ENCODE measurements at places on chromosomes 4 and X.

GRCh38 chrX:148466292-148466691 is 34.1 kb upstream of the AFF2 start:
- peak; percentile 2 for DNase-seq

DNA sequence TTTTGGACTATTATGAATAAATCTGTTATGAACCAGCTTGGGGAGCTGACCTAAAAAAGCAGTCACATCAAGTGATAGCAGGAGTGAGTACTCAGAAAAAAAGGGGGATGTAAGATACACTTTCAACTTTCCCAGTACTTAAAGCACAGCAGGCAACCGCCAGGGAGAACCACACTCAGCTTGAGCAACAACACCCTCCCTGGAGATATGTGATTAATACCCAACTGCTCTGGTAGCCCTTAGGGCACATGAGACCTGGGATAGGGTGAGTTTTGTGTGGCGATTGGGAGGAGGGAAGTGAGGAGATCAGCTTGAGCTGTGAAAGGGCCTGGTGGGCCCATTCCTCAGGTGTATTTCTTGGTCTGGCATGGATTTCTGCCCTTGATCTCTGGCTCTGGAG is 220.3 kb upstream of the SFRP2 start:
- DNase-seq = no peak

DNA sequence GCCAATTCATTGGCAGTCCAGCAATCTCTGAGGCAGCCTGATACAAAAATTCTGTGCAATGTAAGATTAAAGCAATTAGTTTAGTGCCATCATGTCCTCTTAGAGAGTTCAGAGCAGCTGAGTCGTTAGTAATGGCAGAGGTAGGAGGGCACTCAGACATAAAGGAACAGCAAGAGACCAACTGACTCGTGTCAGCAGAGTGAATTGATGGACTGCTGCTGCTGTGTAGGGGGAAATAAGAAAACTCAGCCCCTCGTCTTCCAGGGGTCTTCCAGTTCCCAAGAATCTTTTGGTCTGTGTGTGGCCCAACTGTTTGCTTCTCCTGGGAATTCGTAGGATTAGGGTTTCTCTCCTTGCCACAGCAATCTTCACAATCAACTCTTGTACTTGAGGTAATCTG is 100.9 kb downstream of the TTC29 start:
- DNase-seq = no peak

GRCh38 chrX:126265116-126265515 is 99.0 kb upstream of the DCAF12L2 start:
- DNase-seq = no peak

DNA sequence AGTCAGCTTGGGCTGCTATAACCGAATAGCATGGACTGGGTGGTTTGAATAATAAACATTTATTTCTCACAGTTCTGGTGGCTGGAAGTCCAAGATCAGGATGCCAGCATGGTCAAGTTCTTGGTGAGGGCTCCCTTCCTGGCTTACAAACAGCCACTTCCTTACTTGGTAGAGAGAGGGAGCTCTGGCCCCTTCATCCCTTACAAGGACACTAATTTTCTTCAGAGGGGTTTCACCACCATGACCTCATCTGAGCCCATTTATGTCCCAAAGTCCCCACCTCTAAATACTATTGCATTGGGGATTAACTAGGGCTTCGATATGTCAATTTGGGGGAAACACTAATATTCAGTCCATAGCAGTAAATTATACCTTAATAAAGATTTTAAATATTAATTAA is 61.8 kb downstream of the CLNK start:
- DNase-seq = no peak

DNA sequence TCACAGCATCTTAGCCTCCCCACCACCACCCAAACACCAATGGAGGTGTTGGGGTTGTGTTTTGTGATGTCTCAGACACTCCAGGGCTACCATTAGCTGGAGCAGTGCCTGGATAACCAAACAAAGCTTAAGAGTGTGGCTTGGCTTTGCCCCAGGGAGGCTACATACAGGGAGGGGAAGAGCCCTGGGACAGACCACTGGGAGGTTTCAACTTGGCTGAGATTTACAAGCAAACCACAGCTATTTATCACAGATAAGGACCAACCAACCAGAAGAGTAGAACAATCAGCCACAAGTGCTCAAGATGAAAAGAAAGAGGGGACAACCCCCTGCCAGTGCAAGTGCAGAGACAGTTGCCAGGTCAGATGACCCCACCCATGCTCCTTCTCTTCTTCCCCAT is 24.1 kb downstream of the SOX3 start:
- no peak for DNase-seq

- DNase-seq = no peak
Observed at GRCh38 chrX:64186974-64187761, 18.3 kb downstream of the AMER1 start.

GRCh38 chr4:83112678-83113428 is 1.7 kb downstream of the PLAC8 start:
- DNase-seq = peak; percentile 59

GRCh38 chr4:108533245-108533844 is 87.0 kb upstream of the RPL34 start:
- DNase-seq = no peak

DNA sequence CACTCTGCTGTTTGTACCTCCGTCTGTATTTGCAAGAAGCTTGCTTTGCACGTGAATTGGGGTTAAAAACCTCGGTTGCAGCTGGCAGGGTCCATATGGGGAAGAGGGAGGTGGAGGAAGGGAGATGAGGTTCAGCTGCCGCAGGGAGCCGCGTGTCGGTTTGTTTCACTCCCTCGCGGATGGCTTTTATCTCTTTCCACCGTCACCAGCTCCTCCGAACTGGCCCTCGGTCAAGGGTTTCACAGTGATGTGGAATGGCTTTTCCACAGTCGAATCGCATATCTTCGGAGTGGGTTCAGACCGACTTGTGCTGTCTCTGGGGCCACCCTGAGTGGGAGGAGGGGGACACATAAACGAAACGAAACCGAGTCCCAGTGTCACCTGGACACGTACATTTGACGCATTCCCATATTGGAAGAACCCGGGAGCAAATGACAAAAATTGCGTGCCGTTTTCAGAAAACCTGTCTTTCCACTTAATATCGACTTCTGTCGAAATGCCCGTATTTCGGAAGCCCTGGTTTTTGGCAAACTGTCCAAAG is 929 bp downstream of the ZBTB33 start:
- peak; percentile 12 for DNase-seq

GRCh38 chr4:21780148-21780547 is 168.4 kb downstream of the KCNIP4 start:
- peak; percentile 12 for DNase-seq

- DNase-seq = no peak
Observed at GRCh38 chrX:567891-568290, 62.7 kb upstream of the SHOX start.

DNA sequence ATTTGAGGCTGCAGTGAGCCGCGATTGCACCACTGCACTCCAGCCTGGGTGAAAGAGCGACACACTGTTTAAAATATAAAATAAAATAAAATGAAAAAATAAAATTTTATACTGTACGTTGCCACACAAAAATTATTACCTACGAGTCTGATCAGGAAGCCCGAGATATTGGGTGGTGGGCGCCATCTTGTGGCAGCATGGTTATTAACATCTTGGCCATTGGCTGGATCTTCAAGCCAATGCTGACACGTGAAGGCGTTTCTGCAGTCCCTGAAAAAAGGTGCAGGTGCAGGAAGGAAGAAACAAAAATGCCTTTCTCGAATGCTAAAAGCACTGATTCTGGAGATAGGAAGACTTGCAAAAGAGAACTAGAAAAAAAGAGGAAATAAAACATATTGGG is 4.9 kb upstream of the TLR8 start:
- peak; percentile 32 for DNase-seq

DNA sequence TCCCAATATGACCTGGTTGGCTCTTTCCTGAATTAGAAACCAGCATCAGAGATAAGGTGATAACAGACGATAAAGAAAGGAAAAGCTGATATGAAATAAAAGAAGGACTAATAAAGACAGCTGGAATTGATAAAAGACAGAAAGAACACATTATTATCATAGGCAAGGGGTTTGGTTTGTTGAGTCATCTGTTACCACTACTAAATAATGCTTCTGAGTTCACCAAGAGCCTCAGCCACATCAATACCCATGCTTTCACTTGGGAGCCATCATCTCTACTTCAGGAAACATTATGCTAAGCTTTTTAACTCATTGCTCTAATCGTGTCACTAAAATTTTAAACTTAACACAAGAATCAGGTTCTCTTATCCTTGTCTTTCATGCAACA is 27.6 kb downstream of the ANXA5 start:
- peak; percentile 77 for DNase-seq

GRCh38 chrX:10135561-10136399 is 21.0 kb upstream of the CLCN4 start:
- DNase-seq = no peak

- no peak for DNase-seq
Observed at GRCh38 chrX:110454336-110454735, 95.7 kb downstream of the RTL9 start.

GRCh38 chr4:29277381-29277780 is 1442.8 kb upstream of the PCDH7 start:
- DNase-seq = peak; percentile 32

DNA sequence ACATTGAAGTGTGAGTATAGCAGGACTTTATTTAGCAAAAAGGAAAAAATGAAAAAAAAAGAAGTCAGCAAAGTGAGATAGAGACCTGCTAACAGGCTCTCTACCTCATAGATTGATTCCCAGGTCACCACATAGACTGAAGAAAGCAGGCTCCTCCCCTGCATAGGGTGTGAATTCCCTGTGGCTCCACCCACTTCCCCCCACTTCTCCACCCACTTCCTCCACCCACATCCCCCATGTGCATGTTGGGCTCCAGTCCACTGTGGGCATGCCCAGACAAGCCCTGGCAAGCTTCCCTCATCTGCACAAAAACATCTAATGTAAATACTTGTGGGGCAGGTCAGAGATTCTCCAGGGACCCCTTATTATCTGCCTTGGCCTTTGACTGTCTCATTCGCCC is 97.8 kb downstream of the TMEM47 start:
- peak; percentile 9 for DNase-seq

DNA sequence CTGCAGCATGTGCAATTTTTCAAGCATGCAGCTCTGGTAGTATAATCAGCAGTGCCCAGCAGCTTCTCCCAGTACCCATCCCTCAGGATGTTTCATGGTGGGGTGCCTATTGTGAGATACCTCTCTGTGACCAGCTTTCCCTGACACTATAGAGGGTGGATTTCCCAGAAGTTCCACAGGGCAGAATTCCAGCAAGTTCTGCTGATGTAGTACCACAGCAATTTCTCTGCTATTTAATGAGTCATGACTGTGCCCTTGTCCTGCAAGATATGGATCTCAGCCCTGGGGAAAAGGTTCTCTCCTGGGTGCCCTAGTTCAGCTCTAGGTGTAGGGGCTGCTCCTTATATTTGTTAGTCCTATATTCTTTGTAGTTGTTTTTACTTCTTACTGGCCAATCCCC is 174.8 kb downstream of the ENOX2 start:
- peak; percentile 44 for DNase-seq

DNA sequence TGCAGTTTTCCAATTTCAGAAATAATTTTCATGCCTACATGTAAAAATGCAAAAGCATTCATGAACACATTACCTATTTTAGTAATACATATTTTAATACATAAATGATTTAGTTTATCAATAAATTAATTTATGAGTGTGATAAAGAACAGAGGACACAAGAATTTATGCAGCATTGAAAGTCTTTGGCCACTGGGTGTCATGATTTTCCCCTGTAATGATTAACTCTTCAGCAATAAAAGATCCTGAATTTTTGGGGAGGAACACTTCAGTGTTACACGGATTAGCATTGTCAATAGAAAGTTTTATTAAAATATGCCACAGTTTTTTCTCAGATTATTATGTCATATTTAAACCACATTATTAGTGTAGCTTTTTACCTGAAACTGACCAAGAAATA is 8.6 kb upstream of the VCX2 start:
- DNase-seq = no peak

DNA sequence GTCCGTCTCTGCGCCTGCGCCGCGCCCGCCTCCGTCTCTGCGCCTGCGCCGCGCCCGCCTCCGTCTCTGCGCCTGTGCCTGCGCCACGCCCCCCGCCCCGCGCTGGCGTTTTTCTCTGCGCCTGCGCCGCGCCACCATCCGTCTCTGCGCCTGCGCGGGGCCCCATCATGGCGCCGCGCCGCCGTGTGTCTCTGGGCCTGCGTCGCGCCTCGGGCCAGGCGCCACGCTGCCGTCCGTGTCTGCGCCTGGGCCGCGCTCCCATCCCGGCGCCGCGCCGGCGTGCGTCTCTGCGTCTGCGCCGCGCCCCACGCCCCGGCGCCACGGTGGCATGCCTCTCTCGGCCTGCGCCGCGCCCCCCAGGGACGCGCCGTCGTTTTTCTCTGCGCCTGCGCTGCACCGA is 51.8 kb upstream of the DUX4 start:
- DNase-seq = no peak

- DNase-seq = peak; percentile 74
Observed at GRCh38 chr4:110586131-110586850, 36.6 kb downstream of the PITX2 start.

DNA sequence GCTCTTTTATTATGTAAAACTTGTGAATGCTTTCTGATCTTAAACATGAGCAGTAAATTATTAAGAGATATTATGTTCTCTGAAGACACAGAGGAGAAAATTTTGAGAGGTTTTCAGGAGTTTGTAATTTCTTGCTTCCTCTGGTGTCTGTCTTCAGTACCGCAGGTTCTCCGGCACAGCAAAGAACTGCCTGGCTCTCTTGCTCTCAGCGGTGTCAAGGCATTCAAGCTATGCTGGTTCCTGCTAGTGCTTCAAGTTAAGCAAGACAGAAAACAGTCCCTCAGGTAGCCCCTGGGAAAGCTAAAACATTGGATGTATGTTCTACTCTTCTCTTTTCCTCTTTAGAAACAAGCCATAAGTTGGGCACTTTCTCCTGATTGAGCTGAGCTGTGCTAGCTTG is 120.2 kb upstream of the CENPE start:
- no peak for DNase-seq

GRCh38 chr4:87555773-87556619 is 26.8 kb upstream of the SPARCL1 start:
- peak; percentile 29 for DNase-seq

DNA sequence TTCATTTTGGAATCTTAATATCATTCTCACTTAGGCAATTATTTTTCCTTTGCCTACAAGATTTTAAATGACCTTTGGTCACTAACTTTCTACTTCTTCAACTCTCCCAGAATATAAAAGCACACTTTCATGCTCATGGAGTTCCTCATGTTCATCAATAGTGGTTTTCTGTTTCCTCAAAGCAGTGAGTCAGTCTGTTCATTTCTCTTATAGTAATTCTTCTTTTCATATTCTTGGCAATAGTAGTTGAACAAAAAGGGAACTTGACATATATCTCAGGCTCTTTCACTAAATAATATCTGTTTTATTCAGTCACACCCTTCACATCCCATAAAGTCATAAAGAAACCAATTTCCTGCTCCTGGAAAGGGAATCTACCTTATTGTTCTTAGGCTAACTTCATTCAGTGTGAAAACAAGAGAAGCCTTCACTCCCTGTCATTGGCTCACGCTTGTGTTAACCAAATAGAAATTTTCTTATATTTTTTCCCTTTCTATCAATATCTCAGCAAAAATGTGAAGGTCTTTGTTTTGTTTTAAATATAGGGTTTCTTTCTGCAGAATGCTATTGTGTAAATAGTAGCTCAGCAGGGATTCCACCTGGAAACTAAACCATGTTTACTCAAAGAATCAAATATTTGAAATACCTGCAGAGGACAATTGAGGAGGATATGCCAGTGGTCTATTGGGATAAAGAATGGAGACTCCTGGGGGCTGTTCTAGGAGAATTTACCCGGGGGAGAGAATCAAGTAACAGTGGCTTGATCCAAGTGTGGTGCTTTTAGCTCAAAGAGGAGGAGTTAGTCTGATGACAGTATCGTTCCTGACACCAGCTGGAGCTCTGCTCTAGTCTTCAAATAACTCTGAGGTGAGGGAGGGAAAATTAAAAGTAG is 13.4 kb upstream of the TNIP3 start:
- DNase-seq = no peak

GRCh38 chr4:10181745-10182445 is 65.3 kb upstream of the WDR1 start:
- DNase-seq = no peak

Measured in fibroblast of skin of abdomen (primary cell).